Stimulated activated CD8-positive, alpha-beta memory T cell treated with anti-CD3 and anti-CD28 coated beads, Interleukin-4, amount 100 ng/mL, for 4 hours (primary cell): ENCODE measurements at places on chromosomes 12 and 14.

GRCh38 chr12:76101739-76102385 lies 17.4 kb upstream of the NAP1L1 start:
- no peak for DNase-seq

- DNase-seq: no peak
Observed at GRCh38 chr12:68589194-68589593, 21.5 kb upstream of the RAP1B start.

DNA sequence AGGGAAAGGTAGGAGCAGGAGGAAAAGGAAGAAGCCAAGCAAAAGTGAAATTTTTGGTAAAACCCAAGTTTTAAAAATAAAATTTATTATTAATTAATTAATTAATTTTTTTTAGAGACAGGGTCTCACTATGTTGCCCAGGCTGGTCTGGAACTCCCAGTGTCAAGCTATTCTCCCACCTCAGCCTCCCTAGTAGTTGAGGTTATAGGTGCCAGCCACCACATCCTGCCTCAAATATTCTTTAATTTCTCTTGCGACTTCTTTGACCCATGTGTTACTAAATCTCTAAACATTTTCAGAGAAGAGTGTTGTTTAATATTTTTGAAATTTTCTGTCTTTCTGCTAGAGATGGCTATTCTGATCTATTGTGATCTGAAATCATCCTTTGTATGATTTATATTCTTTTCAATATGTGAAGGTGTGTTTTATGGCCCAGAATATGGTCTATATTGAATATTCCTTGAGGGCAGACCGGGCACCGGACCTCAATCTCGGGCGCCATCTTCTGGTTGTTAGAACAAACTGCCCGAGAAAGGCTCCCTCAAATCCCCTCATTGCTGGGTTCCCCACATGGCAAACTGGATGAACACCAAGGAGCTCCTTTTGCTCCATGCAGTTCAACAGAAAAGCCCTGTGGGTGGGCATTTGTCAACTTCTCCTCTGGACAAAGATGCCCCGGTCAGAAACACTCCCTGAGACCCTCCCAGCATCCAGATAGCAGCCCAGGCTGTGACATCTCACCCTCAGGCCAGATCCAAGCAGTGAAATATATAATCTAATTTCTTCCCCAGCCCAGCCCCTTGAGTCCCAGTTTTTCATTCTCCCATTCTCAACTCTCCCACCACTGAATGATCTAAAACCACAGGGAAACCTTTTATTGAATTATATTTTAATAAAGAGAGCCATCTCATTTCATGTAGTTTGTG lies 110.5 kb downstream of the ASCL4 start:
- DNase-seq: no peak

GRCh38 chr12:4992871-4993270 lies 50.8 kb upstream of the KCNA5 start:
- no peak for DNase-seq

DNA sequence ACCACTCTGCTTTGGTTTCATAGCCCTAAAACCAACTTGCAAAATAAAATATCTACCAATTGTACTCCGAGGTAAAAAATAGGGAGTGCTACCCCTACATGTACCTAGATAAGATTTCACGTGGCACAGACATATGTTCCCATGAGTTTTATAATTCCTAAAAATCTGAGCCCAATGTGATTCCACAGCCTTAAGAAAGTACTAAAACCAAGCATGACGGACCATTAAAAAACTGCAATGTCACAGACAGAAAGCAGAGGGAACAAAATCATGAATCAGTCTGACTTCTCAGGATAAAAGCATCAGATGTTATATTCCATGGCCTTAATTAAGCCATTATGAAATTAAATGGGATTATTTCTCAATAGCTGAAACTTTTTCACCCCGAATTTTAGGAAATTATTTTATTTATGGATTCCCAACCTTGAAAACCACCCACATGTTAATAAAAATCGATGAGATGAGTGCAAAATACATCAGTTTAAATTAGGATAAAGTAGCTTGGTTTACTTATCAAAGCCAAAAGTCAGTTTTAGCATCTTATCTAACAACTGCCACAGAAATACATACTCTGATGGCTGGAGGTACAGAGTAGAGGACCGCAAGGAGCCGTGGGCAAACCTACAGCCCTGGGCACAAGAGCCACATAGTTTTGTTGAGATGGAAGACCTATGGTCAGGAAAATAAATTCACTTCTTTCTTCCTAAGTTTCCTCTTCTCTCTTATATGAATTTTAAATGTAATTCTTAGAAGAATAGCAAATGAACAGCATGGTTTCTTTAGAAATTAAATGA lies 4.5 kb downstream of the ITPR2 start:
- no peak for DNase-seq

- DNase-seq: no peak
Observed at GRCh38 chr12:28578833-28579252, 388.6 kb downstream of the CCDC91 start.

GRCh38 chr14:89377544-89377943 lies 39.5 kb downstream of the FOXN3 start:
- DNase-seq: no peak

- no peak for DNase-seq
Observed at GRCh38 chr12:56172839-56173238, 14.7 kb downstream of the MYL6 start.

DNA sequence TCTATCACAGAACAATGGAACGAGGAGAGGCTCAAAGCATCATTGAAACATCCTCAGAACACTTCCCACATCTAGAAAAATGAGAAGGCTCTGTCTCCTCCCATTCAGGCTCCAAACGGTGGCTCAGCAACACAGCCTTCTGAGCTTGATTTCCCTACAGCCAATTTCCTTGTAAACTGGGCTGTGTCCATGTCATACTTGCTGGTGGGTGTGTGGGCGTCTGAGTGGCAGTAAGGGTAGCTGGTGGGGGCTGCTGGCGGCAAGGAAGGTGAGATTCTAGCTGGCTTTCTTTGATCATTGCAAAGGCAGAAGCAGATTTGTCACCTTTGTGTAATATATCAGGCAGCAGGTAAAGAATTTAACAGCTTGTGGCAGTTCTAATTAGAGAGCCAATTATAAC lies 163.7 kb downstream of the CALM1 start:
- DNase-seq: no peak

DNA sequence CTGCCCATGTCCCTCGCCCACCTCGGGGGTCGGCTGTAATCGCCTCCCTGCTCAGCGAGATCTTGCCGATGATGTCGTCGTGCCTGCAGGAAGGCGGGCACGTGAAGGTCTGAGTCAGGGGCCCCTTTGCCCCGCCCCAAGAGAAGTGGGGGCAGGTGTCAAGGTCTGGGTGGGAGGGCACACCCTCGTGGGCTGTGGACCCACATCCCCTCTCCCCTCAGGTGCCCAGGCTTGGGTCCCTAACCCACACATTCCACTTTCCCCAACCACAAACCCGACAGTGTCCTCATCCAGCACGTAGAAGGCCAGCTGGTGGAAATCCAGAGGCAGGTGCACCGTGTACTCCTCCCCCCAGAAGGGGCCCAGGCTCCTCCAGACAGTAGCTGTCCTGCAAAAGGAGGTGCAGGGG lies 7.8 kb downstream of the RASAL1 start:
- DNase-seq: no peak

DNA sequence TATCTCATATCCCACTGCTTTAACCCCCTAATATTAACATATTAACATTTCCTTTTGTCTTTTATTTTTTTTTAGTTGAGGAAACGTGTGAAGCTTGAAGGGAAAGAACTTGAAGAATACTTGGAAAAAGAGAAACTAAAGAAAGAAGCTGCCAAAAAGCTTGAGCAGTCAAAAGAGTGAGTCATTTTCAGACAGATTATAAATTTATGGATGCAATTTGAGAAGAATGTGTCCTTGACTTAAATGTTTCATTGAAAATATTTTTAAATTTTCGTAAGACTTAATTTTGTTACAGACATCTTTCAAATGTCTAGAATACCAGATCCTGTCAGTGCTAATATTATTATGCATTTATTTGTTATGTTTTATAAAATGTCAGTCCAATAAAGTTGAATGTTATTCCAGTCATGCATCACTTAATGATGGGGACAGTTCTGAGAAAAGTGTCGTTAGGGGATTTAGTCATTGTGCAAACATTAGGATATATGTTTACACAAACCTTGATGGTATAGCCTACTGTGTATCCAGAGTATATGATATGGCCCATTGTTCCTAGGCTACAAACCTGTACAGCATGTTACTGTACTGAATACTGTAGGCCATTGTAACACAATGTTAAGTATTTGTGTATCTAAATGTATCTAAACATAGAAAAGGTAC lies 32.6 kb downstream of the CPSF2 start:
- no peak for DNase-seq

DNA sequence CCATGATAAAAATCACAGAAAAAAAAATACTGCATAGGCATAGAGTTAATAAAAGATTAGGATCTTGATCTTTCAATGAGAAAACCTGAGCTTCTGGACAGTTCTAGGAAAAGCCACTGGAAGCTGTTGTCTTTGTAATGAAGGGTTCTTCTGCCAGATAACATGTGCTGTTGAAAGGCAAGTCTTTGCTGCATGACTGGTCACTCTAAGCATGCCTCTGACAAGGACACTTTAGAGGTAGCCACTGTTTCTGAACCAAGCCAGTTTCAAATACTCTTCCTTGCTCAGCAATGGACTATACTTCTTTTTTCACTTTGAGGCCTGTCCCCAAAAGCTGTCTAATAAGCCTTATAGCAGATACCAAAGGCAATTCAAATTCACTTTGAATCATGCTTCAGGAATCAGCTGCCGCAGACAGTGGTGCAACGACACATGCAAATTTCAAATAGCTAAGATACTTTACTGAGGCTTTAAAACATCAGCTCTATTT lies 70.2 kb downstream of the BTG1 start:
- DNase-seq: no peak

DNA sequence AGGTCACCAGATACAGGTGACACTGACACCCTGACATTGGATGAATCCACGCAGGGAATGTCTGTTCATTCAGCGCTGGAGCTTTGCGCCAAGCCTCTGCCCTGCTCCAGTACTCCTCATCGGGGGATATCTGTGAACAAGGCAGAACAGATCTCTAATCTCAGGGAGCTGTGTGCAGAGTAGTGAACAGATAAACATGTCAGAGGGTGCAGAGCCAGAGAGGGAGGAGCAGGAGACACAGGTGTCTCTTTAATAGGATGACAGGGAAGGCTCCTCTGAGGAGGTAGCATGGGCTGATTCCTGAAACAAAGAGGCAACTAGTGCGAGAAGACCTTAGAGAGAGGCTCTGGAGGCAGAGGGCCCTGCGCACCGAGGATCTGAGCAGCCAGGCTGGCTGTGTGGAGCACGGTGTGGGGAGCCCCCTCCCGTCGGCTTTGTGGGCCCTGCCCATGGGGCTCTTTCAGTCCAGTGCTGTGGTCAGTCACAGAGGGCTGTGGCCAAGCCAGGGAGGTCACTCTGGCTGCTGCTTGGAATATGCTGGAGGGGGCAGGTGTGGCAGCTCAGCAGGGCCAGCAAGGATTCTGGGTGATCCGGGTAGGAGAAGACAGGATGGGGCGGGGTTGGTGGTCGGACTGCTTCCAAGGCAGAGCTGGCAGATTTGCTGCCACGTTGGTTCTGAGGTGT lies 55.6 kb downstream of the TECPR2 start:
- no peak for DNase-seq

GRCh38 chr12:75936515-75937440 lies 94.8 kb downstream of the PHLDA1 start:
- DNase-seq: no peak

DNA sequence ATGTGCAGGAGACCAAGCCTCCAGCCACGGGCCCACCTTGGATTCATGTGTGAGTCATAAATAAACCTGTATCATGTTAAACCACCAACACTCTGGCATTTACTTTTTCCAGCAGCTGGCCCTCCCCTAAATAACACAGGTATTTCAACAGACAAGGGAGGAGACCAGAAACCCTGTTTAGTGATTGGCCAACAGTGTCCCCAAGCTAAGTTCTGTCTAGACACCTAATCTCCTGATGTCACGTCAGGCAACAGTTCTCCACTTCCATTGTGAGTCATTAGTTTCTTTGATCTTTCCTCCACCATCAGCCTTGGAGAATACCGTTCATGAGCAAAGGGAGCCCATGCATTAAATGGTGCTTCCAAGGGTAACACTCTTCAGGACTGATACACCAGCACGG lies 196.9 kb downstream of the TMEM132C start:
- no peak for DNase-seq

- no peak for DNase-seq
Observed at GRCh38 chr12:54060174-54060974, 6.7 kb downstream of the HOXC4 start.

GRCh38 chr14:40494483-40494882 lies 1062.2 kb upstream of the FBXO33 start:
- no peak for DNase-seq

DNA sequence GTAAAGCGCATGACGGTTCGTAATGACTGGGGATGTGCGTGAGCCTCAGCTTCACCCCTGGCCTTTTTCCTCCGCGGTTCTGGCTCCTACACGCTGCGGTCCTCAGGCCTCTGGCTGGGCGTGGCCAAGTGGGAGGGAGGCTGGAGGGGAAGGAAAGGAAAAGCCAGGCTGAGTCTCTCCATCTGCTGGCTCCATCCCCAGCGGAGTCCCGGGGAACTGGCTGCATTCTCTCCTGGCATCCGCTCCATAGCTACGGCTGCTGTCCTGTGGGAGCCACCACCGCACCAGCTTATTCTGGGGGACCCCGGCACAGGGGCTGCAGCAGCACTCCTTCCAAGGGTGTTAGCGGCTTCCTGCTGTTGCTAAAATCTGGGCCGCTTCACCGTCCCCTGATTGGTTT lies 68.2 kb upstream of the SLC24A4 start:
- no peak for DNase-seq

DNA sequence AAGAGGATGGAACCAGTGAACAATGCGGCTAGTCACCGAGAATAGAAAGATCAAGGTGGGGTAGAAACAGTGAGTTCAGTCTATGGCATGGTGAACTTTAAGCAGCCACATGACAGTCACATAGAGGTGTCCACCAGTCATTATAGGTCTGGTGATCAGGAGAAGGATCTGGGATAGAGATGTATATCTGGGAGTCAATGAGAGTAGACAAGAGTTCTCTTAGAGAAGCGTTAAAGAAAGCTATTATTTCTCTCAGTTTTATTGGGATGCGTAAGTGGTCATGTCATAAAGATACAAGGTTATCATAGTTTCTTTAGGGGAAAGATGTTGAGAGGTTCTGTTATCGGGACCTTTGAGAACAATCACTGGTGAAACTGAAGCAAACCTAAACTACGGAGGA lies 136.1 kb upstream of the SLC38A2 start:
- DNase-seq: no peak

DNA sequence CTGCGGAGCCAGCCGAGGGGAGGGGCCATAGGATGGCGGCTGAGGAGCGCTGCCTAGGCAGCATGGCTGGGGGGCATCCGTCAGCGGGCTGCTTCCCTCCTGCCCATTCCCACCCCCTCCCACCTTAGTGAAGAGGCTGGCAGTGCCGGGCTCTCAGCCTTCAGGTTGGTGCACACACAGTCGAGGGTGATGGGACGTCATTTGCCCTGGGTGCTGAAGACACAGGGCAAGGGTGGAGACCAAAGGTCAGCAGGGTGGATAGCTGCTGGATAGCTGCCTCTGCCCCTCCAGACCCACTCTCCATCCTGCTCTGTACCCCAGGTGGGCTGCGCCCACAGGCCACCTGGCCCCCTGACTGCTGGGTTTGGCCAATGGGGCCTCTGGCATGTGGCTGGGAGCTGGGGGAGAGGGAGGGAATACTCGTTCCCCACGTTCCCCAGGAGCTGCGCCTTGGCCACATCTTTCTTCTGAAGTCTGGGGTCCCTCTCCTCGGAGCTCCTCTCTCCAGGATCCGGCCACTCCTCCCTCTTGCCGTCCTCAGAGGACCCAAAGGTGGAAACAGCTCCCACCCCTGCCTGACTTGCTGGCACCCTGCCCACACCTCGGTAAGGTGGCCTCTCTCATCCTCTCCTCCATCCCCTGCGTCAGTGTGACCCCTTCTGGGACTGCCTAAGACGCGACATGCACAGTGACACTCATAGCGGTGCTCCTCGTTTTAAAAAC lies 11.2 kb upstream of the CDC42BPB start:
- no peak for DNase-seq
